ENCODE measurements at places on chromosomes 3 and 15.

- no peak for DNase-seq
Measured at GRCh38 chr3:36957063-36957462, 12.2 kb upstream of the TRANK1 start.

GRCh38 chr3:95319921-95320494 is 1257.1 kb downstream of the NSUN3 start:
- no peak for DNase-seq

GRCh38 chr15:37100966-37101215 is 542 bp upstream of the MEIS2 start:
- peak; percentile 66 for DNase-seq

DNA sequence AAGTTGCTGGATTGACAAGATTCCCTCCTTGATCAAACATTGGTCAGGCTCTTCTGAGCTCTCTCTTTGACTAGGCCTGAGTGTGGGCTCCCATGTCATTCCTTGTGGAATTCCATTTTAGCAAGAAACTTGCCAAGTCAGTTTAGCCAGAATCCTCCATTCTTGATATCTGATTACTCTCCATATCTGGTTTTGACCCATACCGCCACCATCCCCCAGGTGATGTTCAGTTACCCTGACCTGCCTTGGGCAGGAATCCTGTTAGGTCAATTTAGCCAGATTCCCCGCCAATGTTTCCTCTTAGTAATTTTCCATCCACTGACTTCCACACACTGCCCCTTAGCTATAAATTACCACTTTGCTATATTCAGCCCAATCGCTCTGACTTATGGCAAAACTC is 1.0 kb upstream of the PCCB start:
- no peak for DNase-seq

- no peak for DNase-seq
Measured at GRCh38 chr3:20682573-20682972, 496.6 kb upstream of the SGO1 start.

- peak; percentile 69 for DNase-seq
Measured at GRCh38 chr3:138950006-138950644, 3.1 kb downstream of the FOXL2NB start.

- DNase-seq: no peak
Measured at GRCh38 chr15:71254491-71254890, 139.2 kb downstream of the THSD4 start.

- DNase-seq: no peak
Measured at GRCh38 chr15:101476756-101477155, 12.8 kb downstream of the PCSK6 start.

- no peak for DNase-seq
Measured at GRCh38 chr3:110711851-110712516, 359.6 kb upstream of the NECTIN3 start.

GRCh38 chr15:74390647-74391288 is 23.3 kb upstream of the CYP11A1 start:
- DNase-seq: no peak

GRCh38 chr3:171404376-171404967 is 55.7 kb downstream of the TNIK start:
- no peak for DNase-seq

DNA sequence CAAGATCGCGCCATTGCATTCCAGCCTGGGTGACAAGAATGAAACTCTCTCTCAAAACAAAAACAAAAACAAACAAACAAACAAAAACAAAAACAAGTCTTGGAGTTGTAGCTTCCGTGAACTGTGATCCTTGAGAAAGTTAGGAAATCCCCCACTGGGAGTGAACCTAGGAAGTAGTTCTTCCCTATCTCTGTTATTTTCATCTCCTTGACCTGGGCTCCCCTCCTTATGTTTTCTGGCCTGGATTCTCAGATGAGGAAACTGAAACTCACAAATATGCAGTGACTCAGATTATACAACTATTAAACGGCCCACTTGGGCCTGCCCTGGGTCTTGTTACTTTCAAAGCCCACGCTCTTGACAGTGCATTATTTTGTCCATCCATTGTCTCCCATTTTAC is 29.7 kb downstream of the SAXO2 start:
- DNase-seq: no peak

- DNase-seq: peak; percentile 25
Measured at GRCh38 chr3:4584456-4585249, 91.5 kb downstream of the ITPR1 start.

DNA sequence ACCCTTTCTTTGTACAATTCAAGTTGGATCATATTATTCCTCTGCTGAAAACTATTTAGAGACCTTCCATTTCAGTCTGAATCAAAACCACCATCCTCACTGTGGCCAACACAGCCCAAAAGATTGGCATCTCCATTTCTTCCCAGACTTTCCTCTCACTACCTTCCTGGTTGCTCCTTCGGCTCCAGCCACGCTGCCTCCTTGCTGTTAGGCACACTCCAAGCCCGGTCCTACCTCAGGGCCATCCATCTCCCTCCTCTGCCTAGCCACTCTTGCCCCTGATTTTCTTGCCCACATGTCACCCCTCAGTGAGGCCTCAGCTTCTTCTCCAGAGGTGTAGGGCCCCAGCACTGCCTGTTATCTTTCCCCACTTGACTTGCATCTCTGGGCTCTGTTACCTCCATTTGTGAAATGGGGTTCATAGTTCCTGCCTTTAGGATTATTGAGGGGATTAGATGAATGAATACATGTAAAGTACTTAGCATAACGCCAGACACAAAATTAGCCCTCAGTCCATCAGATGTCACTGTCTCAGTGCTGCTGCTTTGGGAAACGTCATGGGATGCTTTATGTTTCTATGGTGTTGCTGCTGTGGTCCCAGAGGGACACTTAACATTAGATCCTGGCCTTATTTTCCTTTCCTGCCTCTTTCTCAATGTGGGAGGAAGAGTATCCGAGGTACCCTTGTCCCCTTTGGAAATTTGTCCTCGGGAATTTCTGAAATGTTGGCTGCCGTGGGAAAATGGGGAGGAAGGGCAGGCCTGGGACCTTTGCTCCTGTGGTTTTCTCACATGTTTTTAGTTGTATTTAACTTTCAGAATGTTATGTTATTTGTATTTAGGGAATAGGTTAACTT is 31.3 kb downstream of the SNRK start:
- DNase-seq: peak; percentile 29

DNA sequence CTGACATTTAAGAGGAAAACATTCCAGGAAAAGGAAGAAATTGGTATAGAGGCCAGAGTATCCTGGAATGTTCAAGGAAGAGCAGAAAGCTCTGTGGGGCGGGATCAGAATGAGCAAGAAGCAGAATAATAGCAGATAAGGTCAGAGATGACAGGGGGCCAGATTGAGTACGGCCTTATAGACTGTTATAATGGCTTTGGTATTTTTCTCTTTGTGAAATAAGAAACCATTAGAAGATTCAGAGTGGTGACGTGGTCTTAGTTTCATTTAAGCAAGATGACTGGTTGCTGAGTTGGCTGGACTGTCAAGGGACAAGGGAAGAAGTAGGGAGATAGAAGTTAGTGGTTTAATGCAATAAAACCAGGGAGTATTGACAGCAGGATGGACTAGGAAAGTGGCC is 218.3 kb upstream of the SOX2 start:
- no peak for DNase-seq

DNA sequence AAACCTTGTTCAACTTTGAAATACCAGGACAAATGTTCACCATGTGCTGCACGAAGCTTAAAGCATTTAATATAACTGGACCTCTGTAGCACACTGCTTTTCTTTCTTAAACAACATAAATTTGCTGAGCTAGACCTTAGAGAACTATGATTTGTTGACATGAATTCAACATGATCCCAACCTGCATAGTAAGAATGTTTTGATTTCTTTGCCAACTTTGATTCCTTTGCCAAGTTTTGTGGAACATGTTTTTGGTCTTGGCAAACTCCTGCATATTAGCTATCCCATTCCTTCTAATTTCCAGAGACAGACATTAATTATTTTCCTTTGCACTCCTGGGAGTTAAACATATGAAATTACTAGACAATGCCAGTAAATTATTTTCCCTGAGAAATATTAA is 197.2 kb upstream of the RBMS3 start:
- no peak for DNase-seq

GRCh38 chr15:54820811-54821210 is 375.9 kb downstream of the RSL24D1 start:
- no peak for DNase-seq

DNA sequence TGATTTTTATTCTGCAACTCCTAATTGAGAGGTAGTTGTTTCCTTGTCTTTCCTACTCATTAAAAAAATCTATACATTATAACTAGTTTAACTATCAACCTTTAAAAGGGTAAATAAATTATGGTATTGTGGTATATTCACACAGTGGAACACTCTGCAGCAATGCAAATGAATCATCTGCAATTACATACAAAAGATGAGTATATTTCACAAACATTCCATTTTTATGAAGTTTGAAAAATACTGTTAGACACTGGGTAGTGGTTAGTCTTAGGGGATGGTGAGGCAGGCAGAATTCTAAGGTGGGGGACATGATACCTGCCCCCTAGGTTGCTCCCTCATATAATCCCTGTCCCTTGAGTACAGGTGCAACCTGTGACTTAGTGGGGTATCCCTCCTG is 44.0 kb upstream of the MAGI1 start:
- no peak for DNase-seq

- no peak for DNase-seq
Measured at GRCh38 chr3:49497606-49498005, 27.5 kb downstream of the DAG1 start.

GRCh38 chr15:101100593-101101442 is 151.0 kb downstream of the CHSY1 start:
- no peak for DNase-seq
